Substantia nigra (tissue), 51 donors: ENCODE measurements at places on chromosomes 7 and 10.
A peak's percentile ranks its signal among the peaks of the same experiment; 100 is the strongest.

GRCh38 chr7:101241443-101242349 lies 3.2 kb downstream of the FIS1 start:
- DNase-seq = no peak

- DNase-seq = no peak
Measured at GRCh38 chr7:30251708-30252329, 32.6 kb upstream of the ZNRF2 start.

GRCh38 chr10:89894051-89894450 lies 192.7 kb downstream of the KIF20B start:
- no peak for DNase-seq

GRCh38 chr10:1184541-1185430 lies 128.6 kb downstream of the WDR37 start:
- DNase-seq = no peak

DNA sequence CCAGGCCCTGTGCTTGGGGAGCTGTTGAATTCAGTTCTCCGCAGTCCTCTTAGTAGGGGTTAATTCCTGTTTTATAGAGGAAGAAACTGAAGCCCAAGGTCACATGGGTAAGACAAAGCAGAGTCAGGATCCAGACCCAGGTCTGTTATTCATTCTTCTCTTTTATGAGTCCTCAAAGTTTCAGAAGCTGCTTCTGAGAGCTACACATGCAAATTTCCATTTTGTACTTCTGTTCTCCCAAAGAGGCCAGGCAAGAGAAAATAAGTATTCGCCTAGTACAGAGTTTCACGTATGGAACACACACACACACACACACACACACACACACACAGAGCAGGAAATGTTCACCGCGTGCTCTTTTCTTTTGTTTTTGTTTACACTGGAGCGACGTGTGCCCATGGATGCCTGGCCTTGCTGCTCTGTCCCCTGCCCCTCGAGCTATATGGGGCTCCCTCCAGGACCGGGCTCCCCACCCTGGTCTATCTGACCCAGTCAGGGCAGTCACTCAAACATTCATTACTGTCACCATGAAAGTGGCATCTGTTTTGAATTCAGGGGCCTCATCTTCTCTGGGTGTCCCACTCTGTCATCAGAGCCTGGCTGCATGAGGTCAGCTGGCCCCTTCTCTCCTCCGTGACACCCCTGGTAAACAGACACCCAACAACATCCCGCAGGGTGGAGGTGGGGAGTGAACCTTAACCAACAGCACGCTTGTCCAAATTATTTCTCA lies 84.4 kb downstream of the TNS3 start:
- DNase-seq = no peak

DNA sequence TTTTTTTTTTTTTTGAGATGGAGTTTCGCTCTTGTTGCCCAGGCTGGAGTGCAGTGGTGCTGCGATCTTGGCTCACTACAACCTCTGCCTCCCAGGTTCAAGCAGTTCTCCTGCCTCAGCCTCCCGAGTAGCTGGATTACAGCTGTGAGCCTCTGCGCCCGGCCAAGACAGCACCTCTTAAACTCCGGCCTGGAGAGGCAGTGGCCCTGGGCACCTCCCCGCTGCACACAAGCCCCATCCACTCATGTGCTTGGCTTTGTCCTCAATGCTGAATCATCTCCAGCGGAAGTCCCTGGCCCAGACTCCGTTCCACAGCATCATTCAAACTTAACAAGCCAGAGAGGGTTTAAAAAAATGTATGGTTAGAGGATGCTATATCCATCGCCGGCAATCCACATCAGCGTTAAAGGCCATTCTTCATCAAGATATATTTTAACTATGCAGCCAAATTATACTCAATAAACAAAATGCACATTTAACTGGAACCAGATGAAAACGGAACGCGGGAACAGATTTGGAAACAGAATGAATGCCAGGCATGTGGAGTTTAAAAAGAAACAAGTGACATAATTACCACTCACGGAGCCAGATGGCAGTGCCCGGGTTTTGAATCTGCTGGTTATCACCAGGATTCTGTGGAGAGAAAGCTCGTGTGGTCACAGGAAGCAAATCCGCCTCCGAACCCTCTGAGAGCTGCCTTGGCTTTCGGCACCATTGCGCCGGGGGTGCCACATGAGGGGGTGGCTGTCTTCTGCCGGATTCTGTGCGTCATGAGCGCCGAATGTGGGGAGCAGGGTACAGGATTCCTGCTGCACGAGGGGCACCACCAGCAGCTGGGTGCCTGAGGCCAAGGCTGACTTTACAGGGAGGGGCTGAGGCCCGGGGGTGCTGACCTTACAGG lies 45.6 kb upstream of the CFAP46 start:
- no peak for DNase-seq

GRCh38 chr10:102801496-102801895 lies 35.7 kb downstream of the CYP17A1 start:
- no peak for DNase-seq

DNA sequence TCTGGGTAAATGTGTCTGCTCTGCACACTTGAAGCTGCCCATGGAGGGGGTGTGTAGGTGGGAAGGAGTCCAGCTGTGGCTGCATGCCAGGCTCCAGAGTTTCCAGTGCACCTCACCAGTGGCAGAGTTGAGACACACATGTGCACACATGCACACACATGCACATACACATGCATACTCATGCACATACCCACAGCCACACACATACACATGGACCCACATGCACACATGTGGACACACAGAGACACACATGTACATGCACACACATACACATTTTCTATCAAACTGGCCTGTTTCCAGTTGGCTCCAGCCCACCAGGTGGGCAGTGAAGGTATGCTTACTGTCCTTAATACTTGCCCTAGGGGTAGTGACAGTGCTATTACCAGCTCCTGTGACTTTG lies 99.7 kb downstream of the RAMP3 start:
- no peak for DNase-seq

- DNase-seq = peak; percentile 7
Measured at GRCh38 chr7:142482891-142483658, 225.2 kb upstream of the PRSS58 start.

- DNase-seq = no peak
Measured at GRCh38 chr7:129993275-129993674, 40.5 kb upstream of the UBE2H start.

- DNase-seq = peak; percentile 18
Measured at GRCh38 chr10:5949009-5949759, 28.2 kb downstream of the IL15RA start.
